ENCODE measurements at places on chromosomes 5 and 9.
A peak's percentile ranks its signal among the peaks of the same experiment; 100 is the strongest.

- DNase-seq, result no peak
These were observed 84.7 kb upstream of the SLIT3 start for GRCh38 chr5:169385636-169386035.

- no peak for DNase-seq
These were observed 127.9 kb upstream of the PALM2AKAP2 start for GRCh38 chr9:109652112-109652511.

DNA sequence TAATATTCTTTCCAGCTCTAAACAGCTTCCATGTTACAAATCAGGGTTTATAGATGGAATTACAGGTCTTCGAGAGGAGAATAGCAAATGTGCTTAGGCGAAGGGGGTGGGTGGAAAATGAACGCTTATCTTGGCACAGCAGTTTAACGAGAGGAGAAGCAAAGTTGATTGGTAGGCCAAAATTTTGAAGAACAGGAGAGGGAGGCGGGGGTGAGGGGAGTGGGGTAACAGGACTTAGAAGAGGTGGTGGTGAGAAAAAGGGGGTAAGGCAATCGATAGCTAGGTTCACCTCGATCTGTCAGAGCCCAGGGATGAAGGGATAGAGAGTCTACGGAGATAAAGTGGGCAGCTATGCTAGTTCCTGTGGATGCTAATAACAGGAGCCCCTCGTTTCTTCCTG lies 764 bp downstream of the ANKRA2 start:
- DNase-seq, result peak; percentile 41

- DNase-seq, result peak; percentile 22
These were observed 164.8 kb downstream of the HSD17B3 start for GRCh38 chr9:96136992-96137670.

DNA sequence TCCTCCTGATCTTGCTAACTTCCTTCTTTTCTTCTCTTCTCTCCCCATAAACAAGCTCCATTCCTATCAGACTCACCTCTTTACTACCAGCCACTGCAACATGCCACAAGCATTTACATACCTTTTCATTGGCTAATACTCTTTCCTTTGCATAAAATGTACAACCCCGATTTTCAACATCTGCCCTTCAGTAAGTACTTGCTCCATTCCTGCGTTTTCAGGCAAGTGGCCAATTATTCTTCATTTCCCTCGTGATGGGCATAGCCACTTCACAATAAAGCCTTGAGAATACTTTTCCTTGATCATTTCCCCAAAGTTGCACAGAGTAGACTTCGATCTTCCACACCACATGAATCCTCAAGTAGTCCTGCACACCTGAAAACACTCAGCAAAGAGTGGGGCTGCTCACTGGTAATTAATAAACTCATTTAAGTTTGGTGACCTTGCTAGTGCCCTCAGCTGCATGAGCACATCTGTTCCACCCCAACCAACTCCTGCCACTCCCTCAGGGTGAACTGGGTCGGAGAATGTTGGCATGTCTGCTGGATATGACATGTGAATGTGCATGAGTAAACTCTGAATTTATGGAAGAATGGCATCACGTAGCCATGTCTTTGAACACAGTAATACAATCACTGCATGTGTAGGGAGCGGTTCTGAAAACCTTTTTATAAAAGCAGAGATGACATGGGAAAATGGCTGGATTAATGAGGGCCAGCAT lies 535.8 kb downstream of the SEMA5A start:
- no peak for DNase-seq

DNA sequence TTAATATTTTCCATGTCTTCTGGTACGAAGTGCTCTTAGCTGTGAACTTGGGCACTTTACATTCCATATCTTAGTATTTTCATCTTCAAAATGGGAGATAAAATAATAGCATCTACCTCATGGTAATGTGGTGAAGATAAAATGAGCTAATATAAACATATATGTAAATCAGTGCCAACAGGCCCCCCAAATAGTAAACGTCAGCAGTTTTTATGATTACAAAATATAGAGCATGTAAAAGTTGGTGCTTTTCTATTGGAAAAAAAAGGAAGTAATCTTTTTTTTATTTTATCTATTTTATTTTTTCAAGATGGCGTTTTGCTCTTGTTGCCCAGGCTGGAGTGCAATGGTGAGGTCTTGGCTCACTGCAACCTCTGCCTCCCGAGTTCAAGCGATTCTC lies 291.1 kb upstream of the PRDM9 start:
- DNase-seq, result no peak

- DNase-seq, result no peak
These were observed 388 bp upstream of the MED10 start for GRCh38 chr5:6378766-6379103.

DNA sequence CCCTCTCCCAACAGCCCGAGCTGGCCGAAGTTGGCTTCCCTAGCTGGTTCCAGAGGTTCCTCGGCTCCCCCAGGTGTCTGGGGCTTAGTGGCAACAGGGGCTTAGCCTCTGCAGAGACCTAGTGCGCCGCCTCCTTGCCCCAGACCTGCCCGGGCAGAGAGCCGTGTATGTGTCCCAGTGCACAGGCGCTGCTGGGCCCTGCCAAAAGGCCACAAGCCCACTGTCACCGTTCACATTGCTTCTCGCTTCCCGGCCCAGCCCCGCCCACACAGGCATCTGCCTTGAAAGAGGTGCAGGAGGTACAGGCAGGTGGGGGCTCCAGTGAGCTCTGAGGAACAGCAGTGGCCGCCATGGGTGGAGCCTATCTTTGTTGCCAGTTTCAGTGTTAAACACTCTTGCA lies 2.5 kb upstream of the CACFD1 start:
- no peak for DNase-seq

- no peak for DNase-seq
These were observed 19.2 kb downstream of the PLGRKT start for GRCh38 chr9:5418481-5418880.

DNA sequence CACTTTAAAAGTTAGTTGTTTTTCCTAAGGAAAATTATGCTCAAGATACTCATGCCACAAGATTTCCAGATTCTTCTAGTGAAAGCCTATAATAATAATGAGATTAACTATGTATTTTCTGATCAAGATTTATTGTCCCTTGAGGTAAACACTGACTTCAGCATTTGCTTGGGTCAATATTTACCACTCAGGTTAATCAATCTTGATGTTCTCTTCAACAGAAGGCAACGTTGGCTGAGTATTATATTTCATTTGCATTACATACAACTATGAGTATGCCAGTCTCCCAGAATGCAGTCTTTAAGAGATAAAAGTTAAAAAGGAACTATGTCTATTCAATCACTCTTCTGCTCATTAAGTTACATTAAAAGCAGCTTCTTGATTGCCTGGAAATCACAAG lies 115.6 kb downstream of the GPR21 start:
- no peak for DNase-seq

All from activated CD8-positive, alpha-beta T cell treated with anti-CD3 and anti-CD28 coated beads for 36 hours (primary cell).